Thoracic aorta (tissue), 2 donors: ENCODE measurements at places on chromosomes 3 and 15. TPM values are rescaled to one million over a fixed set of nuclear protein-coding genes. Genes with fewer than 3 reads are reported as not detected.

SLC30A4 gene
- total RNA-seq, result 6.5 TPM

GRCh38 chr3:31724116-31724515, 191.4 kb downstream of the STT3B start:
- H3K4me1 ChIP-seq, result peaks cover 5% of the 10 kb centered on the region
- DNase-seq, result no peak
- no peaks in the 10 kb centered on the region for H3K36me3 ChIP-seq
- H3K27me3 ChIP-seq, result no peaks in the 10 kb centered on the region
- no peak overlapping the region for H3K4me3 ChIP-seq

DNA sequence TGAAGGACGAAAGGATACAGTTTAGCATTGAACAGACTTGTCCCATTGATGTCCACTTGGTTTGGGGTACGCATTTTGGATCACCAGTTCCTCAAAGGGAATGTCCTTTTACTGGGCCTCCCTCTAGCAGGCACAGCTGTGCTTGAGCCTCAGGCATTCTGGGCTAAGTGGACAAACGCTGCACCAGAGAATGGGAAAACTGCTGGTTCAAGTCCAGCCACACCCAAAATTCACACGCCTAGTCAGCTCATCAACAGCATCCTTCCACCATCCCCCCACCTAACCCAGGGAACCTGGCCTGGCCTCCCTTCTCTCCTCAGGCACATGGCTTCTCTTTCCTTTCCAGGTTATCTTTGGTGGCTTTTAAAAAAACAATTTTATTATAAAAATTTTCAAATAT, 59.1 kb upstream of the ALDH1A3 start:
- H3K27ac ChIP-seq, result no peak overlapping the region
- no peaks in the 10 kb centered on the region for H3K36me3 ChIP-seq
- DNase-seq, result no peak
- H3K4me3 ChIP-seq, result no peak overlapping the region
- H3K4me1 ChIP-seq, result no peaks in the 10 kb centered on the region
- no peaks in the 10 kb centered on the region for H3K27me3 ChIP-seq

DNA sequence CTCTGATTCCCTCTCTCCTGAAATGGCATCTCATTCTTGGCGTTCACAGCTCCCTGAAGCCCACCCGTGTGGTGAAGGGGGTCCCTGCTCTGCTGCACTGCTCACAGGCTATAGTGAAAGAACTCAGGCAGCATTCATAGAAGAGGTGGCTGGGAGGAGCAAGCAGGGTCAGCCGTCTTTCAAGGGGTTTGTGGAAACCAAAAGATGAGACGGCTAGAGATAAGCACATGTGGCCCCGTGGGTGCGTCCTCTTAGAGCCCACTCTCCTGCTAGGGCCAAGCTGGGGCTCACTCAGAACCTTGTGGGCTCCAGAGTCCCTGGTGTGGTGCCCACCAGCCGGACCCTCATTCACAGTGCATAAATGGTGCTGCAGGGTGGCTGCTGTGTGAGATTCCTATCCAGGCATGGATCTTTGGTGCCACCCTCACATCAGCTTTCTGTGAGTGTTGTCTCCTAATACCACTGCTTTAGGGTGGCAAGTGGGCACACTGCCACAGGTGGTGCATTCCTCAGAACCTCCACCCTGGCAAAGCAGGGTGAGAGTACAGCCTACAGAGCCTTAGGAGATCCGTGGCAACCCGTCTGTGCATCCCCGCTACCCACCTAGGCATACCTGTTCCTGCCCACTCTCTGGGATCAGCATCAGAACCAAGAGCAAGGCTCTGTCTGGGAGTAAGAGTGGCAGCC, 11.2 kb upstream of the SEMA4B start:
- H3K27me3 ChIP-seq, result no peaks in the 10 kb centered on the region
- no peak for DNase-seq
- peaks cover 17% of the 10 kb centered on the region for H3K4me1 ChIP-seq
- H3K36me3 ChIP-seq, result no peaks in the 10 kb centered on the region
- no peak overlapping the region for H3K4me3 ChIP-seq

- H3K36me3 ChIP-seq, result peaks cover 2% of the 10 kb centered on the region
- H3K4me3 ChIP-seq, result no peak overlapping the region
- no peak overlapping the region for H3K27ac ChIP-seq
- no peak for DNase-seq
These were observed 30.5 kb downstream of the KLF13 start for GRCh38 chr15:31357148-31357547.

- no peak for DNase-seq
- no peaks in the 10 kb centered on the region for H3K4me1 ChIP-seq
- H3K27me3 ChIP-seq, result no peaks in the 10 kb centered on the region
- no peaks in the 10 kb centered on the region for H3K36me3 ChIP-seq
- no peak overlapping the region for H3K27ac ChIP-seq
These were observed 28.3 kb upstream of the ADCY5 start for GRCh38 chr3:123476967-123477750.

GRCh38 chr3:115341208-115341607, 194.1 kb upstream of the ZBTB20 start:
- no peaks in the 10 kb centered on the region for H3K4me1 ChIP-seq
- H3K36me3 ChIP-seq, result no peaks in the 10 kb centered on the region
- no peak for DNase-seq
- no peak overlapping the region for H3K4me3 ChIP-seq

GRCh38 chr3:126550488-126551051, 8.2 kb downstream of the C3orf22 start:
- H3K27me3 ChIP-seq, result no peaks in the 10 kb centered on the region
- H3K27ac ChIP-seq, result no peak overlapping the region
- DNase-seq, result no peak
- no peak overlapping the region for H3K4me3 ChIP-seq

DNA sequence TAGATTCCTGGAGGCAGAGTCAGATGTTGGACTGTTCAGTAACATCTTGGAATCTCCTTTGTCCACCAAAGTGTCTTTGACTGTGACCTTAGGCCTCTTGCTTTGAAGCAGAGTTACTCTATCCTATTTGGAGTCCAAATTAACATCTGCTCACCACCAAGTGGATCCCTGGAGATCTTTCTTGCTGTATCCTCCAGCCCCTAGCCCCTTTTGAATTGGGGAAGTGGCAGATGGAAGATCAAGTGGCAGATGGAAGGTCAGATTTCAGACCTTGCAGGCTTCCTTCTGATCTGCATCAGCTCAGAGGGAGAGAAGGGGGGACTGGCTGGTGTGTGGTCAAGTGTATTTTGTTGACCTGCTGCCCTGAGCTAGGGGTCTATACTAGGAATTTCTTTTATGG, 125.0 kb upstream of the ROPN1 start:
- H3K4me3 ChIP-seq, result no peak overlapping the region
- peak overlapping the region; percentile 76 for H3K27ac ChIP-seq
- H3K4me1 ChIP-seq, result peaks cover 56% of the 10 kb centered on the region
- no peak for DNase-seq
- H3K27me3 ChIP-seq, result no peaks in the 10 kb centered on the region

- no peaks in the 10 kb centered on the region for H3K4me1 ChIP-seq
- no peak for DNase-seq
- no peaks in the 10 kb centered on the region for H3K27me3 ChIP-seq
- H3K36me3 ChIP-seq, result no peaks in the 10 kb centered on the region
- H3K27ac ChIP-seq, result no peak overlapping the region
- H3K4me3 ChIP-seq, result no peak overlapping the region
These were observed 269.5 kb upstream of the GBE1 start for GRCh38 chr3:82030916-82031315.

DNA sequence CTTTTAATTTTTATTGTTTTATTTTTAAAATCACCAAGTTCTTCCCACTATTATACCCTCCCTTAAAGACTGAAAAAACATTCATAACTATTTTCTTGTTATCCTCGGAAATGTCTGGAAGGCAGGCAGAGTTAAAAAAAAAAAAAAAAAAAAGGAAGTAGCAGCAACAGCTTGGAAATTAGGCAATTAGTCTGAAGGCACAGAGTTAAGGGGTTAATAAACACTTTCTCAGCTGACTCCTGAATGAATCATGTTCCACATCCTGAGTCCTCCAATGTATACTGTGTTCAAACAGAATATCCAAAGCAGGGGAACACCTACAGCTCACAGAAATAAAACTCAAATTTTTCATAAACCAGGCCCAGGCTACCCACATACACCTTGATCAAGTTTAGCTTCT, 5.8 kb downstream of the HEXA start:
- H3K4me3 ChIP-seq, result no peak overlapping the region
- H3K36me3 ChIP-seq, result peaks cover 4% of the 10 kb centered on the region
- no peak for DNase-seq
- H3K4me1 ChIP-seq, result peaks cover 15% of the 10 kb centered on the region
- H3K27ac ChIP-seq, result no peak overlapping the region

ADAMTSL3 gene
- 45.4 TPM for total RNA-seq
